ENCODE measurements at places on chromosomes 2 and 18. TPM values are rescaled to one million over a fixed set of nuclear protein-coding genes. Genes with fewer than 3 reads are reported as not detected.

The MROH2A gene
- total RNA-seq: not detected

The C2orf81 gene
- 0.13 TPM for total RNA-seq

The MRPL19 gene
- 42.4 TPM for total RNA-seq

The SLC39A10 gene
- 33.5 TPM for total RNA-seq

The TXNDC2 gene
- not detected for total RNA-seq

The ZNF513 gene
- 5.2 TPM for total RNA-seq

The FAP gene
- total RNA-seq: 9.7 TPM

The COL4A3 gene
- not detected for total RNA-seq

The C2orf72 gene
- 0.16 TPM for total RNA-seq

The ATAD2B gene
- total RNA-seq: 22.7 TPM

The ANKRD30BL gene
- total RNA-seq: not detected

The TMEFF2 gene
- under 0.01 TPM for total RNA-seq

The ACTG2 gene
- total RNA-seq: not detected

The PPM1G gene
- total RNA-seq: 113 TPM

The C2orf66 gene
- total RNA-seq: 0.06 TPM

The SCYGR4 gene
- total RNA-seq: not detected

The CD8A gene
- not detected for total RNA-seq

The SLC30A3 gene
- total RNA-seq: 34.7 TPM

The KANSL3 gene
- total RNA-seq: 29.1 TPM

The ATRAID gene
- total RNA-seq: 95.0 TPM

The CABLES1 gene
- total RNA-seq: 9.7 TPM

The BOLL gene
- not detected for total RNA-seq

The RANBP2 gene
- 44.2 TPM for total RNA-seq

The ALK gene
- total RNA-seq: not detected

The TOGARAM2 gene
- 0.13 TPM for total RNA-seq

The RMDN2 gene
- total RNA-seq: 1.8 TPM

The LRATD1 gene
- 2.1 TPM for total RNA-seq

The POTEC gene
- total RNA-seq: not detected

The RNF152 gene
- 123 TPM for total RNA-seq

The EHD3 gene
- total RNA-seq: 5.2 TPM

The TMEM17 gene
- 0.65 TPM for total RNA-seq

The TNS1 gene
- 15.7 TPM for total RNA-seq

The VSNL1 gene
- not detected for total RNA-seq

The ALPP gene
- not detected for total RNA-seq

The ABCG8 gene
- total RNA-seq: not detected

The PLB1 gene
- total RNA-seq: under 0.01 TPM

The TTL gene
- total RNA-seq: 14.9 TPM

The COL4A4 gene
- under 0.01 TPM for total RNA-seq

The AFG3L2 gene
- 39.6 TPM for total RNA-seq

The SPDYA gene
- 1.3 TPM for total RNA-seq

The TTC39C gene
- 1.1 TPM for total RNA-seq

The NYAP2 gene
- not detected for total RNA-seq

The DPP4 gene
- total RNA-seq: 16.4 TPM

The SLC23A3 gene
- total RNA-seq: 0.81 TPM

The AGXT gene
- total RNA-seq: not detected

The PRKCE gene
- 70.9 TPM for total RNA-seq

The GALNT3 gene
- not detected for total RNA-seq

The CIB4 gene
- not detected for total RNA-seq

The NCKAP5 gene
- 1.4 TPM for total RNA-seq

The GNAL gene
- total RNA-seq: not detected

The GYPC gene
- 275 TPM for total RNA-seq

The OSBPL6 gene
- 0.65 TPM for total RNA-seq

The C2orf78 gene
- not detected for total RNA-seq
